Dorsolateral prefrontal cortex (tissue), 122 donors: ENCODE measurements at places on chromosomes 12 and 14. TPM values are rescaled to one million over a fixed set of nuclear protein-coding genes. Genes with fewer than 3 reads are reported as not detected.

The RNASE4 gene
- total RNA-seq, result 1.2 TPM

- DNase-seq, result no peak
These were observed 3.4 kb downstream of the PLBD2 start for GRCh38 chr12:113361574-113362370.

The CAPZA3 gene
- total RNA-seq, result not detected

The IFT43 gene
- 43.8 TPM for total RNA-seq

The WSB2 gene
- 205 TPM for total RNA-seq

DNA sequence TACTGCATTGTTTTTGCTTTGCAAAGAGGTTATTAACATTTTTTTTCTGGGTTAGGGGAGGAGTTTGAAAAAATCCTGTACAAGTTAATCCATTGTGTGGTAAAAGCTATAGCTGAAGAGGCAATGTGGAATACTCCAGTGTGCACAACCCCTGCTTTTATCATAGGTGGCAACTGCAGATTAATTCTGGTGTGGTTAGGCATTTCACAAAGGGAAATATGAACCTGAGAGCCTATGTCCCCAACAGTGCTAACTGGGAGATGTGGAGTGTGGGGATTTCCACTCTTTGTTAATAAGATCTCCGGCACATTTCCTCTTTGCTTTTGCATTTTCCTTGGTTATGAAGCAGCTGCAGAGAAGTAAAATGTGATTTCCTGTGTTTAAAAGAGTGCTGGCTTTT, 33.6 kb downstream of the PRORP start:
- no peak for DNase-seq

- no peak for DNase-seq
These were observed 79.0 kb upstream of the PRKD1 start for GRCh38 chr14:30006695-30007094.
